ENCODE measurements at places on chromosomes 2 and 18. TPM values are rescaled to one million over a fixed set of nuclear protein-coding genes. Genes with fewer than 3 reads are reported as not detected.

KIF1A gene
- 0.02 TPM for polyA plus RNA-seq

M1AP gene
- polyA plus RNA-seq, result 0.04 TPM

MYL12A gene
- polyA plus RNA-seq, result 597 TPM

EVA1A gene
- 42.5 TPM for polyA plus RNA-seq

FHL2 gene
- polyA plus RNA-seq, result 491 TPM

SERPINB11 gene
- polyA plus RNA-seq, result not detected

Data from endothelial cell of umbilical vein (primary cell).